ENCODE measurements at places on chromosomes 16 and 17.

DNA sequence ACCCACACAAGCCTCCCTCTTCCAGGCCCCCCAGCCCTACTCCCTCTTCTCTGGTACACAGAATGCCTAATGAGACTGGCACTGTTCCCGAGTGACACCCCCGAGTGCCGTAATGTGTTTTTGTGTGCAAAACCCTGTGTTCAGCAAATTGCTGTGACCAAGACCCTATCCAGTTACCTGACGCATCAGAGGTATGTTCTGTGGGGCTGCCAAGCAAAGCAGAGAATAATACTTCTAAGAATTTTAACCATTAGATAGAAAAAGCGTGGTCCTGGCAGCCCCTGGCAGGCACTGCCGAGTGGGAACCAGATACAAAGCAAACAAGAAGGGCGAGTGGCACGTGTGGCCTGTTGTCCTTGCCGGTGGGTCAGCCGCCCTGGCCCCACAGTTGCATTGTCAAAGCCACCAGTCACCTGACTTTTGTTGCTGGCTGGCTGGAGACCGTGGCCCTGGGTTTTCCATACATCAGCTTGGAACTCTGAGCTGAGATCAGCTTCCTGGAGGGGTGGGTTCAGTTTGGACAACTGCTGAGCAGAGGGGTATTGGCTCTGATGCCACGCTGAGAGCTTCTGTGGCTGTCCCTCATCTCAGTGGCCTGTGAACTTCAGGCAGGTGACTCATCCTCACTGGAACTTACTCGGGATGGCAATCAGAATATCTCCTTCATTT is 69.1 kb upstream of the BRD7 start:
- DNase-seq, result no peak

- DNase-seq, result no peak
These were observed 430 bp downstream of the AMFR start for GRCh38 chr16:56424791-56425438.

DNA sequence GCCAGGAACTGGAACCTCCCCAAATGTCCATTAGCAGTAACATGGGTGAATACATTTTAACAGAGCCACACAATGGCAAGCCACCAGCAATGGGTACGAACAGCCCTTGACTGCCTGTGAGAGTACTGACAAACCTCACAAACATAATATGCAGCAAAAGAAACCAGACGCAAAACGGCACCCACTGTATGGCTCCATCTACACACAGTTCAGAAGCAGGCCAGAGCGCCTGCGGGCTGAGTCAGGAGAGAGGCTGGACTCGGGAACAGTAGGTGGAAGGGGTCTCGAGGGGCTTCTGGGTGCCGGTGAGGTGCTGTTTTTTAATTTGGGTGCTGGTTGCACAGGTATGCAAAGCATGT is 77.4 kb upstream of the TOB1 start:
- DNase-seq, result no peak

DNA sequence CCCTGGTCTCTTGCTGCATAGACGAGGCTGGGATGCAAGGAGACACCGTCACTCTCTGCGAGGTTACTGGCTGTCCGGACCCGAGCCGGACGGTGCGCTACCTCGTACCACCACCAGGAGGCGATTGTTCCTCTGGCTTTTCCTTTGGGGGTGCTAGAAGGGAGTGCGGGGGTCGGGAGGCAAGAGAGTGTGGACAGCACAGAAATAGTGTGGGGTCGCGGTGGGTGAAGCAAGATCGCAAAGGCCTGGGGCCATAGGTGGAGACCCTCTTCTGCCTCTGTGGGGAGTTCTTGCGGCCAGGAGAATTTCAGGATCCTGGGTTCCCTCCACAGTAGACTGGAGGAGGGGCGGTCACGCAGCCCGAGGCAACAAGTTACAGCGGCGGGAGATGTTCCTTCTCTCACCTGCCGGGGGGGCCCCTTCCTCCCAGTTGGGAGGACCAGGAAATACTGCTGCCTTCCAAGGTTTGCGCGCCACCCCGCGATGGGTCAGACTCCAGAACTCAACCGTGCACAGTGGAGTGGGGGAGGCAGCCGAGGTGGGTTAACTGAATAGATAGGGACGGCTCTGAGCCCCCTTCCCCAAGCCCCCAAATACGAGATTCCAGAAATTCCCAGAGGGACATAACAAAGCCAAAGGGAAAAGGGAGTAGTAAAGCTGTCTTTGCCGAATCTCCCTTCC is 6.9 kb downstream of the PHOSPHO1 start:
- peak; percentile 97 for DNase-seq

GRCh38 chr17:39818358-39819000 is 45.6 kb downstream of the IKZF3 start:
- no peak for DNase-seq

- DNase-seq, result no peak
These were observed 126.3 kb upstream of the TNRC6C start for GRCh38 chr17:77832180-77832560.

GRCh38 chr16:49855280-49855821 is 561 bp downstream of the ZNF423 start:
- DNase-seq, result peak; percentile 56

GRCh38 chr17:2712300-2713043 is 908 bp upstream of the CLUH start:
- DNase-seq, result no peak

- DNase-seq, result no peak
These were observed 19.9 kb downstream of the SNX11 start for GRCh38 chr17:48127371-48128051.

DNA sequence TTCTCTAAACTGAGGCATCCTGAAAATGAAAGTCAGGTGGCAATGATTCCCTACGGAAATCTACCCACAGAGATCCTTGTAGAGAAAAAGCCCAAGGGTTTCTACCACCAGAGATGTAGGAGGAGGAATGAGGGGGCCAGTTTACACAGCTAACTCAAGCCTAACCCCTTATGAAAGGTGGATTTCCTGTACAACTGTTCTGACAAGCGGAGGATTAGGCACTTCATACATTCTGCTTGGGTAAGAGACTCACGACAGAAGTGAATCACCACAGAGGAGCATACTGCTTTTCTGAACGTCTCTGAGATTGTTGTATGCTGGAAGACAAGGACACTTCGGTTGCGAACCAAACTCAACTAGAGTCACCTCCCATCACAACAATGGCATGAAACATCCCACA is 72.7 kb downstream of the SMG6 start:
- no peak for DNase-seq

DNA sequence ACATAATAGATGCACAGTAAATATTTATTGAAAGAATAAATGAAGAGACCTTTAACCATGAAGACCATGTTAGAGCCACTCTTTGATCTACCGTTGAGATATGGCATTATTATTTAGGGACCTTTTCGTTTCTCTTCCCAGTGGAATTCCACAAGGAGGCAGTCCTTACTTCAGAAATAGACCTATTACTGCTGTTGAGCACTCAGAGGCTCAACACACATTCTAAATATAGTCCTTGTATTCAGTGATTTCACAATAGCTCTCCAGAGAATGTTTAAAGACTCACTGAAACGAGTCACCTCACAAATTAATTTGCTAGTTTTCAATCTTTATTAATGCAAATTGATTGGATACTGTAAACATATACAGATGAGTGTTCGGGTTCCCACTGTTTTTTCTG is 603.8 kb downstream of the CDH8 start:
- no peak for DNase-seq

DNA sequence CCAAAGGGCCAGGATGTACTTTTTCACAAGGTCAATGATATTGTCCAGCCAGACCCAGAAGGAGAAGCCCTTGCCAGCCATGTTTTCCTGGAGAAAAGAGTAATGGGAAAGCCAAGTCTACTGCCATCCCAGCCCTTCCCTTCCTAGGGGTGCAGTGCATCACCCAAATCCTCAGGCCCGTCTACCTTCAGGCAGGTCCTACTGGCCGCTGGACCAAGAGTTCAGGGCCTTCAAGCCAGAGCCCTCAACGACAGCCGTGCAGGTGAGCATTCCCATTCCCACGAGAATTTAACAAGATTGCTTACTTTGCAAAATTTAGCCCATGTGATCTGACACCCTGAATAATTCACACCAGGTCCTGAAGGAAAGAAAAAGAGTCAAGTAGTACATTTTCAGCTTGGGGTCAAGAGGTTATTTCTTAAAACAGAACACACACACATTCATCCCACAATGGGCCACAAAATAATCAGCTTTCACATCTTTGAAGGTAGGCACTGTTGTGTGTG is 35.0 kb downstream of the STAT5A start:
- no peak for DNase-seq

DNA sequence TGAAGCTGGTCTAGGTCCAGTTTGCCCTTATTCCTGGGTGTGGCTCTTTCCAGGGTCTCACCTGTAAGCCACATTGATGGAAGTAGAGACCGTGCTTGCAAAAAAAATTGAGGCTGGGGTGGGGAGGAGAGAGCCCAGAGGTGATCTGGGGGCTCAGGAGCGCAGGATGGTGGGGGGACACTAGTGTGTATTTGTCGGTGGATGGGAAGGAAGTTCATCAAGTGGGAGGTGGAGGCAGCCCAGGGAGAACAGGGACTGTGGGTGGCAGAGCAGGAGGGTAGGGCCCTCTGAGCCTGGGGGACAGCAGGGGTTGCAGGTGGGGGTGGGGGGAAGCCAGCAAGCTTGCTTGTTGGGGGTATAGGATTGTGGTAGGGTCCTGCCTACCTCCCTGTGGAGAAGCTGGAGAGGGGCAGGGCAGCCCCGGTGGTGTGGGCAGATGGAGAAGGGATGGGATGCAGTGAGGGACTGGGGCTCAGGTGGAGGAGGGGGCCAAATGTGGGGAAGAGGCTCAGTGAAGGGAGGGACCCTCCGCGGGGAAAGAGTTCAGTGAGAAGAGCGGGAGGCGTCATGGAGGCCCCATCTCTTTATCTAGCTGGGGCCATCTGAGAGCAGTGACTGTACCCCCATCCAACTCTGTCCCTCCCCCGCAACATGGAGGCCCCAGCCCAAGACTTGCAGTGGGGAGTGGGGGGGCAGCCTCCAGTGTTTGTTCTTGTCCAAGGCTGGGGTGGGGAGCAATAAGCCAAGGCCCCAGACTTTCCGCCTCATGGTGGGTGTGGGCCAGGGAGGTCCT is 17.2 kb upstream of the TMEM92 start:
- DNase-seq, result no peak

GRCh38 chr16:28554634-28555423 is 1.1 kb downstream of the SGF29 start:
- DNase-seq, result no peak

DNA sequence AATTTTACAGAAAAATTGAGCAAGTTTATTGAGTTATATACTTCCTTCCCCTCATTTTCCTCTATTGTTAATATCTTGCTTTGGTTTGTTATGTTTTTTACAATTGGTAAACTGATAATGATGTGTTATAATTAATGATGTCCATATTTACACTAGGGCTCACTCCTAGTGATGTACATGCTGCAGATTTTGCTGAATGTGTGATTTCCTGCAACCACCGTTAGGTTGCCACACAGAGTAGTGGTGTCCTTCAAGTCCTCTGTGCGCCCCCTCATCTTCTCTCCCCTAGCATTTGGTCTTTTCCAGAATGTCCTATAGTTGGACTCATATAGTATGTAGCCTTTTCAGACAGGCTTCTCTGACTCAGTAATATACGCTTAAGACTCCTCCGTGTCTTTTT is 167.5 kb downstream of the RPTOR start:
- DNase-seq, result no peak

DNA sequence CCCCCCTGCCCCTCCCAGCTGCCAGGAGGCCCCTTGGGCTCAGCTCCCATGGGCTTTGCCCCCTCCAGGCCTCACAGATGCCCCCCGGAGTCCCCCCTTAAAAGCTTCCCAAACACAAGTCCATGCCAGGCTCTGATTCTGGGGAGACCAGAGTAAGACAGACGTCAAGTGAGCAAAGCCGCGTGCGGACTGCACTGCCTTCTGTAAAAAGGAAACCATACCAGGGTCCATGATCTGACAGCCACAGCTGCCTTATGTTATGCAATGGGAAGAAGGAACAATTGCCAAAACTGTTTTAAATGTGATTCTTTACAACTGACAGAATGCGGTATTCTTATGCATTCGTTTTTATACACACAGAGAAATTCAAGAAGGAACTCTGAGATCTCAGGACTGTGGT is 17.9 kb upstream of the HEXD start:
- DNase-seq, result no peak

DNA sequence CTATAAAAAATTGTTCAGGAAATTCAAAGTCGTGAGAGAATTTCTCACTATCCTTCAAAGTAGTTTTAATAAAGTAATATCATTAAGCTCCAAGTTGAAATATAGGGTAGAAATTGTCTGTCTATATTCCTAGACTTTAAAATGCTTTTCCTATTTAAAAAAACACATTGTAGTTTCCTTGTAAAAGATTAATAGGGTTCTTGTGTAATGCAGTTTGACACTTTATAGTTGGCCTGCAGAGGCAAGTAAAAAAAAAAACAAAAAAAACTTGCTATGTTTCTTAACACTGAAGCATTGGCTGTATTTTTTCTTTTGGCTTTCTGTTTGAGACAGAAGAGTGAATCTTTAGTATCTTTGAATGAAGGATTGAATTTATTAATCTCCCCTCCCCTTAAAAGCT is 17.4 kb downstream of the CPD start:
- no peak for DNase-seq

DNA sequence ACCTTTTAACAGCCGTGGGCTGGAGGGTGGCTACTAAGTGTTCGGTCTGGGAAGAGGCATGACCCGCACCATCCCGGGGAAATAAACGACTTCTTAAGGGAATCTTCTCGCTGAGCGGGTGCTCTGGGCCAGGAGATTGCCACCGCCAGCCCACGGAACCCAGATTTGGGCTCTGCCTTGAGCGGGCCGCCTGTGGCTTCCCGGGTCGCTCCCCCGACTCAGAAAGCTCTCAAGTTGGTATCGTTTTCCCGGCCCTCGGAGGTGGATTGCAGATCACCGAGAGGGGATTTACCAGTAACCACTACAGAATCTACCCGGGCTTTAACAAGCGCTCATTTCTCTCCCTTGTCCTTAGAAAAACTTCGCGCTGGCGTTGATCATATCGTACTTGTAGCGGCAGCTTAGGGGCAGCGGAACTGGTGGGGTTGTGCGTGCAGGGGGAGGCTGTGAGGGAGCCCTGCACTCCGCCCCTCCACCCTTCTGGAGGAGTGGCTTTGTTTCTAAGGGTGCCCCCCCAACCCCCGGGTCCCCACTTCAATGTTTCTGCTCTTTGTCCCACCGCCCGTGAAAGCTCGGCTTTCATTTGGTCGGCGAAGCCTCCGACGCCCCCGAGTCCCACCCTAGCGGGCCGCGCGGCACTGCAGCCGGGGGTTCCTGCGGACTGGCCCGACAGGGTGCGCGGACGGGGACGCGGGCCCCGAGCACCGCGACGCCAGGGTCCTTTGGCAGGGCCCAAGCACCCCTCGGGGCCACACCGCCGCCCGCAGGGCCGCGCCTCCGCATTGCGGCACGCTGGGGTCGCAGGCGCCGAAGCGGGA is 3.6 kb upstream of the CBX4 start:
- peak; percentile 56 for DNase-seq

GRCh38 chr16:73778887-73779286 is 517.7 kb upstream of the PSMD7 start:
- no peak for DNase-seq

GRCh38 chr16:79137426-79137939 is 463.1 kb downstream of the MAF start:
- DNase-seq, result no peak

All from H1 (cell line).